ENCODE measurements at places on chromosomes 4 and X. TPM values are rescaled to one million over a fixed set of nuclear protein-coding genes. Genes with fewer than 3 reads are reported as not detected.

The S100P gene
- 0.37 TPM for total RNA-seq

DNA sequence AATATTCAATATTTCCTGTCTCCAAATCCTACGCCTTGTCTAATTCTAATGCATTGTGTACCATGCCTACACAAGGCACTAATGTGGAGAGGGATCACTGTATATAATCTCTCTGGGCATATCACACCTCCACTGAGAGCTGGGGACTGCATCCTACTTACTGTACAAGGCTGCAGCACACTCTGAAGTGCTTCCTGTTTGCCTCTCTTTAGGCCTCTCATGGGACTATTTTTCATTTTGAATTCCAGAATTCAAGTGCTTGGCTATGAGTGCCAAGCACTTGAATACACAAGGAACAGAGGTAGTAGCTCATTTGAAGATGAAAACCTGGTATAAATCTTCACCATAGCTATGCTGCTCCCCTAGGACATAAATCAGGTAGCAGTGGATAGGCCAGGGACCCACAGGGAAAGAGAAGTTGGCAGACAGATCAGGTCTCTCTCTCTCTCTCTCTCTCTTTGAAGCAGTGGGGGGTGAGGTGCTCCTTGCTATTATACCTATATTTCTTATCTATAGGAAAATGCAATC is 229.7 kb upstream of the MBNL3 start:
- no peak overlapping the region for H3K4me3 ChIP-seq
- H3K27ac ChIP-seq, result no peak overlapping the region
- DNase-seq, result no peak
- H3K4me1 ChIP-seq, result no peaks in the 10 kb centered on the region
- H3K27me3 ChIP-seq, result no peaks in the 10 kb centered on the region
- H3K36me3 ChIP-seq, result no peaks in the 10 kb centered on the region

The GBA3 gene
- total RNA-seq, result 0.40 TPM

The SMR3B gene
- not detected for total RNA-seq

GRCh38 chr4:69828828-69829227 is 31.1 kb downstream of the SULT1E1 start:
- H3K27ac ChIP-seq, result no peak overlapping the region
- H3K4me3 ChIP-seq, result no peak overlapping the region
- DNase-seq, result no peak
- no peaks in the 10 kb centered on the region for H3K27me3 ChIP-seq
- no peaks in the 10 kb centered on the region for H3K4me1 ChIP-seq
- H3K36me3 ChIP-seq, result no peaks in the 10 kb centered on the region

DNA sequence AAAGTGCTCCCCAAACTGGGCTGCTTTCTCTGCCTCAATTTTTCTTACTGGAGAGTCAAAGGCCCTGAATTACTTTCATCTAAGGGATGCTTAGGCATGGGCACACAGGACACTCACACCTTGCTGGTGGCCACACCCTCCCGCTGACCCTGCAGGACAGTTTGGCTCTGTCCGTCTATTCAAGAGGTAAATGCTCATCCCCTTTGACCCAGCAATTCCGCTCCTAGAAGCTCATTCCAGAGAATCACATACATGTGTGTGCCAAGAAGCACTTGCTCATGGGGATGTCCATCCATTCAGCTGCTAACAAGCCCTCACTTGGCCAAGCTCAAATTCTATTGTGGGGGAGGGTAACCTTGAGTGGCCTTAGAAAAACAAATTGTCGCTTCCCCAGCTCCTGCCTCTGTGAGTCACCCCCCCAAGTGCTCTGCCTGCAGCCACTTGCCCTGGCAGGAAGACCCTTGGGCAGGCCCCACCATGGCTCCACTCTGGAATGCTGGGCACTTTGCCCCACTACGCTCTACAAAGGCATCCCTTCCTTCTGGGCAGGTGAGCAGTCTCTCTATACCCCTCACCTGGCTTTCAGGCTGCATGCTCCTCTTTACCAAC is 54.5 kb downstream of the HTRA3 start:
- H3K4me1 ChIP-seq, result peaks cover 10% of the 10 kb centered on the region
- H3K27me3 ChIP-seq, result no peaks in the 10 kb centered on the region
- no peak for DNase-seq
- no peak overlapping the region for H3K4me3 ChIP-seq
- no peak overlapping the region for H3K27ac ChIP-seq

GRCh38 chr4:124631760-124632159 is 80.8 kb downstream of the ANKRD50 start:
- no peak for DNase-seq
- H3K27me3 ChIP-seq, result no peaks in the 10 kb centered on the region
- no peaks in the 10 kb centered on the region for H3K4me1 ChIP-seq
- H3K36me3 ChIP-seq, result no peaks in the 10 kb centered on the region

GRCh38 chr4:142274137-142274536 is 572.0 kb downstream of the INPP4B start:
- no peak for DNase-seq
- H3K4me3 ChIP-seq, result no peak overlapping the region
- no peak overlapping the region for H3K27ac ChIP-seq
- H3K27me3 ChIP-seq, result no peaks in the 10 kb centered on the region

GRCh38 chrX:38170556-38170955 is 50.1 kb downstream of the SRPX start:
- H3K36me3 ChIP-seq, result no peaks in the 10 kb centered on the region
- H3K4me3 ChIP-seq, result no peak overlapping the region
- no peaks in the 10 kb centered on the region for H3K27me3 ChIP-seq
- no peak overlapping the region for H3K27ac ChIP-seq
- no peaks in the 10 kb centered on the region for H3K4me1 ChIP-seq
- no peak for DNase-seq

The DAPP1 gene
- total RNA-seq, result 4.1 TPM

The KCNE5 gene
- 1.0 TPM for total RNA-seq

DNA sequence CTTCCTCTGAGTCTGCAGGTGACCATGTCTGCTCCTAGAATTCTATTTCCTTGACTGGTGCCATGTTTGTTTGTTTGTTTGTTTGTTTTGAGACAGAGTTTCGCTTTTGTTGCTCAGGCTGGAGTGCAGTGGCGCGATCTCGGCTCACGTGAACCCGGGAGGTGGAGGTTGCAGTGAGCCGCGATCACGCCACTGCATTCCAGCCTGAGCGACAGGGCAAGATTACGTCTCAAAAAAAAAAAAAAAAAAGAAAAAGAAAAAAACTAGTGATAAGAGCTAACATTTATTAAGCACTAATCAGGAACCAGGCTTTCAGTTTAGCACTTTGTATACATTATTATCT is 7.2 kb downstream of the SAT1 start:
- no peak for DNase-seq
- no peaks in the 10 kb centered on the region for H3K4me1 ChIP-seq
- H3K27ac ChIP-seq, result no peak overlapping the region
- no peaks in the 10 kb centered on the region for H3K36me3 ChIP-seq

The GJB1 gene
- 0.36 TPM for total RNA-seq

DNA sequence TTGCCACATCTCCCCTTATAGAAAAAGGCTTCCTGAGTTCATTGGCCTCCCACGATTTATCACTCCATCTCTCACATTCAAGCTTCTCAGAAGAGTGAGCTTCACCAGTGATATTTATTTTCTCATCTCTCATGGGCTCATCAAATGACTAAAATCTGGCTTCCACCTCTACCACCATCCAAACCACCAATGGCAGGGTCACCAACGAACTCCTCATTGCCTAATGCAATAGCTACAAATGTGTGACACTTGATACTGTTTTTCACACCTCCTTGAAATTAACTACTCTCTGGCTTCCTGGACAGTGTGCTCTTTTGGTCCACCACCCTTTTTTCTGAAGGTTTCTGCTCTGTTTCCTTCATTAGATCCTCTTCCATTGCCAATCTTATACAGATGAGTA is 129.0 kb downstream of the SH2D1A start:
- no peaks in the 10 kb centered on the region for H3K27me3 ChIP-seq
- DNase-seq, result no peak
- no peaks in the 10 kb centered on the region for H3K36me3 ChIP-seq
- no peaks in the 10 kb centered on the region for H3K4me1 ChIP-seq

DNA sequence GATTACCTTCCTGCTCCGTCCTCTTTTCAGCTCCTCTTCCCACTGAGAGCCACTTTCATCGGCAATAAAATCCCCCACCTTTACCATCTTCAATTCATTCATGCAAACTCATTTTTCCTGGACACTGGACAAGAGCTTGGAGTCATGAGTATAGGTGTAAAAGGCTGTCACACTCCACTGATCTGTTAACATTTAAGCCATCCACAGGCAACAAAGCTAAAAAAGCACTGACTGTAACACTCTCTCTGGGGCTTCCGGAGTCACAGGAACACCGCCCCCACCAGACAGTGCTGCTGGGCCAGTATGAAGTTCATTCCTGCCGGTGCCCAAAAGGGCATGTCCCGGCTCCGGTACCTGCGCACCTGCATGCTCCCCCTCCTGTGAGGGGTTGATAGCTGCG is 38.5 kb downstream of the MAGEB5 start:
- H3K36me3 ChIP-seq, result no peaks in the 10 kb centered on the region
- no peaks in the 10 kb centered on the region for H3K4me1 ChIP-seq
- no peaks in the 10 kb centered on the region for H3K27me3 ChIP-seq
- no peak for DNase-seq
- no peak overlapping the region for H3K27ac ChIP-seq
- no peak overlapping the region for H3K4me3 ChIP-seq

GRCh38 chrX:54799046-54799445 is 991 bp upstream of the ITIH6 start:
- no peaks in the 10 kb centered on the region for H3K4me1 ChIP-seq
- no peak overlapping the region for H3K27ac ChIP-seq
- no peak for DNase-seq
- no peak overlapping the region for H3K4me3 ChIP-seq
- no peaks in the 10 kb centered on the region for H3K27me3 ChIP-seq
- H3K36me3 ChIP-seq, result no peaks in the 10 kb centered on the region

The SLC7A11 gene
- 0.05 TPM for total RNA-seq

The GPC4 gene
- total RNA-seq, result 12.3 TPM

DNA sequence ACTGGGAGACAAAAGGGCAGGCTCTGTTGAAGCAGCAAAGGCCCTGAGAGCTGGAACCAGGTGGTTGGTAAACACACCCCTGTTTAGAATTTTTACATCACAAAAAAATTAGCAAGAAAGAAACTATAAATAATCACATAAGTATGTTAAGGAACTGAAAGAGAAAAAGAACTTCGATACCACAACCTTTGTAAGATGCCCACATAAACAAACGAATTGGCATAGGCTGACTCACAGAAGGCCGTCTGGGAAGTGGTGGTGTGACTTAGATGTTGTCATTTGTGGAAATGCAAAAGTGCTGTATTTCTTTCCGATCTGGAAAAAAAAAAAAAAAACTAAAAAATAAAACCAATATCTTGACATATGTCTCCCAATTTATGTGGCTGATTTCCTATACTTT is 235.1 kb downstream of the USP46 start:
- H3K27me3 ChIP-seq, result no peaks in the 10 kb centered on the region
- no peak overlapping the region for H3K4me3 ChIP-seq
- no peak overlapping the region for H3K27ac ChIP-seq
- H3K36me3 ChIP-seq, result no peaks in the 10 kb centered on the region
- DNase-seq, result no peak

The NWD2 gene
- not detected for total RNA-seq

The KIT gene
- total RNA-seq, result 61.8 TPM

DNA sequence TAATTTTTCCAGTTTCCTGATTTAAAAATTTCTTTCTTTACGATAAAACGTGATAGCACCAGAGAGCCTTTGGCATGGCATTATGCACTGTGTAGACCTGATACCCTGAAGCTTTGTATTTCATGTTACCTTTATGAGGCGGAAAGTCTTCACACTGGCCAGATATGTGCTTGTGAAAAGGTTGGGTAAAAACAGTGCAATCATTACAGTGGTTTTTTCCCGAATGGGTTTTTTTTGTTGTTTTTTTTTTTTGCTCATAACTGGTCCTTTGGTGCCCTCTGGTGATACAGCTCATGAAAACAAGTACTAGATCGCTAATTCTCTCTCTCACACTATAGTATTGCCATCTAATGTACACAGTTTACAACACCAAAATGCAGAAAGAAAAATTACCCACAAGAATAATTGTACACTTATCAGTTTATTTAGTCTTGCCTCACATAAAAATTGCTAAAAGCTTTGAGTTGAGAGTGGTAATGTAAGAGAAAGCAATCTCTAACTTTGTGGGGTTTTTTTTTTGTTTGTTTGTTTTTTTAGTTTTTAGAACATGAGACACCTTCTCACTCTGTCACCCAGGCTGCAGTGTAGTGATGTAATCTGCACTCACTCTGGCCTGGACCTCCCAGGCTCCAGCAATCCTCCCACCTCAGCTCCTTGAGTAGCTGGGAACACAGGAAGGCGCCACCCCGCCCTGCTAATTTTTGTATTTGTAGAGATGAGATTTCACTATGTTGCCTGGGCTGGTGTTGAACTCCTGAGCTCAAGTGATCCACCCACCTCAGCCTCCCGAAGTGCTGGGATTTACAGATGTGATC is 21.3 kb downstream of the SPCS3 start:
- H3K36me3 ChIP-seq, result no peaks in the 10 kb centered on the region
- no peaks in the 10 kb centered on the region for H3K27me3 ChIP-seq
- H3K4me1 ChIP-seq, result peaks cover 1% of the 10 kb centered on the region
- no peak for DNase-seq
- no peak overlapping the region for H3K27ac ChIP-seq

DNA sequence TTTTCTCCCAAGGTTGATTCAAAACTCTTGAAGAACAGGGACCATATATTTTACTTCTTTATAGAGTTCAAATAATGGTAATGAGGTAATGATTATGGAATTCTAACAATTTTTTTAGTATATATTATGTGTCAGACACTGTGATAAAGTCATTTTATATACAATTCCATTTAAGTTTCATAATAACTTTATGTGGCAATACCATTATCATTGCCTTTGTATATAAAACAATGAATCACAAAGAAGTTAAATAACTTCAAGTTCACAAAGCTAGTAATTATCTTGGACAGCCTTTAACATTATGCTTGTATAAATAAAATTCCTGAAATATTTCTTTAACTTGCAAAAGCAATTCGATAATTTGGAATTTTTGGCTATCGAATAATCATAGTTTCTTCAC is 20.6 kb downstream of the MAGEC1 start:
- H3K27me3 ChIP-seq, result no peaks in the 10 kb centered on the region
- H3K4me1 ChIP-seq, result no peaks in the 10 kb centered on the region
- H3K36me3 ChIP-seq, result no peaks in the 10 kb centered on the region
- no peak overlapping the region for H3K27ac ChIP-seq

- H3K27me3 ChIP-seq, result no peaks in the 10 kb centered on the region
- no peak overlapping the region for H3K27ac ChIP-seq
- no peaks in the 10 kb centered on the region for H3K4me1 ChIP-seq
- H3K36me3 ChIP-seq, result no peaks in the 10 kb centered on the region
These were observed 25.8 kb downstream of the OTUD4 start for GRCh38 chr4:145154573-145154972.

DNA sequence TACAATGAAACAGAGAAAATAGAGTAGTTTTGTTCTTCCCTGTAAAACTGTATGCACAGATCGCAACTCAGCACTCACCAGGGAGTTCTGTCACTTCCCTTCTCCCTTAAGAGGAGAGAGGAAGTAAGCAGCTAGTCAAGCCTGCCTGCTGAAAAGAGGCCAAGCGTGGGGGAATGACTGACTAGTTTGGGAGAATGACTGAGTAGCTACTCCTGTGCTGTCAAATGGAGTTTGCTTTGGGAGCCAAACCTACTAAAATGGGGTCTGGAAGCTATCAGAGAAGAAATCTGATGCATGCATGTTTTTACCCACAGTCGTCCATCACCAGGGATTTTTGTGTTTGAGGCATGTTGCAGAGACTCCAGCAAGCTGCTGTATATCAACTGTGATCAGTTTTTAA is 54.6 kb upstream of the LHFPL1 start:
- H3K27me3 ChIP-seq, result no peaks in the 10 kb centered on the region
- DNase-seq, result no peak
- H3K4me3 ChIP-seq, result no peak overlapping the region
- no peaks in the 10 kb centered on the region for H3K36me3 ChIP-seq

- no peaks in the 10 kb centered on the region for H3K27me3 ChIP-seq
- peaks cover 3% of the 10 kb centered on the region for H3K4me1 ChIP-seq
- no peaks in the 10 kb centered on the region for H3K36me3 ChIP-seq
- H3K4me3 ChIP-seq, result no peak overlapping the region
- no peak overlapping the region for H3K27ac ChIP-seq
These were observed 197.9 kb downstream of the PRDM5 start for GRCh38 chr4:120724656-120725055.

Data from ovary (tissue), 10 donors.